ENCODE measurements at places on chromosomes 11 and 22.
A peak's percentile ranks its signal among the peaks of the same experiment; 100 is the strongest.

GRCh38 chr11:75437966-75438659 lies 5.1 kb upstream of the KLHL35 start:
- no peak for DNase-seq

DNA sequence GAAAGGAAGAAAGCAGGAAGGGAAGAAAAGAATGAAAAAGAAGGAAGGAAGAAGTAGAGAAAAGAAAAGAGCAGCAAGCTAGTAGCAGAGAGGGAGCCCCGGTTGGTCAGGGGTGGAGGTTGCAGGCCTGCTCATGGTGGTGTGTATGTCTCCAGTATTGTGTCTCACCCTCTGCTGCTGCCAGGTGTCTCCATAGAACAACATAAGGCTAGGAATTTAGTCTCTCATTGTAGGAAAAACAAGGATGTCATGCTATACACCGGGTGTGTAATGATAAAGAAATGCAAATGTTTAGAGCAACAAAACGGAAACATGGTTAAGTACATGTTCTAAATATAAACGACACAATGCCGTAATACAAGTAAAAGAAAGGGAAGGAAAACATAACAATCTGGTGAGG lies 342.5 kb downstream of the NTM start:
- DNase-seq: no peak

DNA sequence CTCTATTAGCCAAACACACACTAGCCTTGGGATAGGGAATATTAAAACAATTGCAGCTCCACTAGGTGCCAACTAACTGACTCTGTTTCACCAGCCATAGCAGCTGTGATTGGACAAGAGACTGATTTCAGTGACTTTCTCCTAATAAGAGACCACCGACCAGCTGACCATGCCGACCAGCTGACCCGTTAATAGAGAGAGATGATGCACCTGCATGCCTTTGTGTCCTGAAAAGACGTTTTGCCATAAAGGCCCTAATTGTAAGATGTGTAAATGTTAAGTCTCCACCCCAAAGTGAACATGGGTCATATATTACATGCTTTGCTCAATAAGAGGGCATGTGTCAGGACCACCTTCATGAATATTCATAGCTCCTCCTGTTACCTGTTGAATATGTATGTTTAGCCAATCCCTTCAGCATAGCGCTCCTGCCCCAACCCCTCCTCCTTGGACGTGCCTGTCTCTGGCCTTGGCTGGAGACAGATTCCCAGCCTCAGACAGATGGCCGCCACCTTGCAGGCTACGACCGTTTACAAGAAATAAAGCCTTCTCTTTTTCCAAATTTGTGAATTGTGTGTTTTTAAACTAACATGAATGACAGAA lies 1.3 kb upstream of the NADSYN1 start:
- DNase-seq: no peak

DNA sequence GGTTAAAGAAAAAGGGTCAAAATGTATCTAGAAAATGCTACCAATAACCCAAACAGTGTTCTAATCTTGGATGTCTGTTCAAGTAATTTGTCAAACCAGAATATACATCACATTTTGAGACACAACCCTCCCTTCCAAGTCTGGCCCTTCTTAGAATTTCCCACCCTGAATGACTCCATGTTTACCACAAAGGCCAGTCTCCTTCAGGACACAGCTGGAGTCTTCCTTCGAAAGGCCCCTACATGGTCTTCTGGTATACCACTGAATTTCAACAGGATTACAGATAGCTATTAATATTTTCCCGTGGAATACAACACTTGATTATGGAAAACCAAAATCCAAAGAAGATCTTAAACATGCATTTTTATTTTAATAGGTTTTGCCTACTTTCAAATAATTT lies 10.2 kb downstream of the CCDC34 start:
- DNase-seq: no peak

DNA sequence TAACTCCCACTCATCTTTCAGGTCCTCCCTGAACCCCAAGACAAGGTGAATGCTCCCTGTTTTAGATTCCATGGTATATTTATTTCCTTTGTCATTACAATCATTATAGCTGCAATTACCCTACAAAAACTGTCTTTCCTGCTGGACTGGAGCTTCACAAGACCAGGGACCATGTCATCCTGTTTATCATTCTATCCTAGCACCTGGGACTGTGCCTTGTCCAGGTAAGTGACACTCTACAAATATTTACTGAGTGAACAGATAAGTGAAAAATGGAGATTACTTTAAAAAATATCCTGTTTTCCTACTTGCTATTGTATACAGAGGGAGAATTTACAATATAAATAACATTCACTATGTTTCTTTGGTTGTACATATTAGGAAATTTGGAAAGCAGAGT lies 22.5 kb upstream of the ELF5 start:
- DNase-seq: no peak

DNA sequence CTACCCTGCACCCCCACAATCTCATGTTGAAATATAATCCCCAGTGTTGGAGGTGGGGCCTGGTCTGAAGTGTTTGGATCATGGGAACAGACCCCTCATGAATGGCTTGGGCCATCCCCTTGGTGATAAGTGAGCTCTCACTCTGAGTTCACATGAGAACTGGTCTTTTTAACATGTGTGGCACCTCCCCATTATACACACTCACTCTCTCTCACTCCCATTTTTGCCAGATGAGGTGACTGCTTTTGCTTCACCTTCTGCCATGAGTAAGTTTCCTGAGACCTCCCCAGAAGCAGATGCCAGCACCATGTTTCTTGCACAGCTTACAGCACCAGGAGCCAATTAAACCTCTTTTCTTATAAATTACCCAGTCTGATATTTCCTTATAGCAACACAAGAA lies 32.1 kb upstream of the DRD2 start:
- DNase-seq: no peak

DNA sequence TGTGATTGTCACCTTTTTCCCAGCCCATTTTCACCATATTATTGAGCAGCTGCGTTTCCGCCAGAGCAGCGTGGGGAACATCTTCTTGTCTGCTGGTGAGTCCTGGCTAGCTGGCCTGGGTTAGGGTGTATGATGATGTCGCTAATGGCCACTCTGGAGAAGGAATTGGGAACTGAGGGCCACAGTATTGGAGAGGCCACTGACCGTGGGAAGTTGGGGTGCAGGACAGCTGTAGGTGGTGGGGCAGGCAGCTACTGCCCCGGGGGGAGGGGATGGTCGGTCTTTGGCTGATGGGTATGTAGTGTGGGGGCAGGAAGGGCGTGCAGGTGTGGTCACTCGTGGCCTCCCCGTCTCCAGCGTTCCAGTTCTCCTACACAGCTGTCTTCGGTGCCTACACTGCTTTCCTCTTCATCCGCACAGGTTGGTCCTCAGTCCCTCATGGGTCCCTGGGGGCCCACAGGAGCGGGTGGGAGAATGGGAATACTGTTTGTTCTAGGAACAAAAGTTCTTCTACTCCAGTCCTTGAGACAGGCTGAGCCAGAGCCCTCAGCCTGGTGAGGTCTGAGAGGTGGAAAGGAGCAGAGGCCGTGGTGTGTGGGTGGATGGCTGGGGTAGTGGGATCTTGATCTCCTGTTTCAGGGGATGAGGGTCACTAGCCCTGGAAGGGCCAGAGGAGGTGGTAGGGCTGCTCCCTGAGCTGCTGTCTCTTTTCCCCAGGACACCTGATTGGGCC lies 2.1 kb downstream of the RCE1 start:
- no peak for DNase-seq

DNA sequence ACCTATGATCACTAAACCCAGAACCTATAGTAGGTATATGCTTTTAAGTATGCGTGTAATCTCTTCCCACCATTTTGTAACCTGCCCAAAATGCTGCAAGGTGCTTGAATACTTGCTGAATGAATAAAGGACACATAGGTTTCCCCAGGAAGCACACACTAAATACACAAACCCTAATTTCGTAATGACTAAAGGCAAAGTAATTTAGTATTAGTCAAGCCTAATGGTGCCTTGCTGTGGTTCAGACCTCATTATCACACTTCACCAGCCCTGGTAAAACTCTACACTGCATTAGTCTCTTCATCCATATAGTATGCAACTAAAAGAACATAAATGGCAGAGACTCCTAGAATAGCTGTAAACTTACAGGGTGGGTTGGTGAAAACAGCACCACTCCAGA lies 289.0 kb upstream of the PITPNB start:
- DNase-seq: no peak

- DNase-seq: peak; percentile 25
Observed at GRCh38 chr11:12674571-12674935, 332 bp downstream of the TEAD1 start.

GRCh38 chr11:6614446-6614845 lies 2.4 kb upstream of the TAF10 start:
- no peak for DNase-seq

- DNase-seq: no peak
Observed at GRCh38 chr11:122833846-122834464, 4.3 kb upstream of the CRTAM start.

GRCh38 chr22:36224245-36224644 lies 15.1 kb downstream of the APOL2 start:
- DNase-seq: no peak

DNA sequence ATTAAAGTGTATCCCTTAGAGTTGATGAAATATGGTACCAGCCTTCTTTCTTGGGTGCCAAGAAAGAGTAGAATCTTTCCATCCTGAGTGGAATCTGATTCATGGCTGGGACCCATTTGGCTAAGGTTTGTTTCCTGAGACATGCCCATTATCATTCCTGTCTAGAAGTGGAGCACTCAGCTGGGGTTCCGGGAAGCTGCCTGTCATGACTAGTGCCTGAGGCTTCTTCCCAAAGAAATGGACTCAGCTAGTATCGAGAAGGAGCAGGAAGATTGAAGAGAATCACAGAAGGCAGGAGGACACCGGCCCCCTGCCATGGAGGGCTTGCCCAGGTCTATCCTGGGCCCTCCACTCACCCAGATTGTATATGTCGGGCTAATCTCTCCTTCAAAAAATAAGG lies 57.6 kb downstream of the KREMEN1 start:
- no peak for DNase-seq

GRCh38 chr11:8758619-8759169 lies 76.1 kb downstream of the RPL27A start:
- no peak for DNase-seq

DNA sequence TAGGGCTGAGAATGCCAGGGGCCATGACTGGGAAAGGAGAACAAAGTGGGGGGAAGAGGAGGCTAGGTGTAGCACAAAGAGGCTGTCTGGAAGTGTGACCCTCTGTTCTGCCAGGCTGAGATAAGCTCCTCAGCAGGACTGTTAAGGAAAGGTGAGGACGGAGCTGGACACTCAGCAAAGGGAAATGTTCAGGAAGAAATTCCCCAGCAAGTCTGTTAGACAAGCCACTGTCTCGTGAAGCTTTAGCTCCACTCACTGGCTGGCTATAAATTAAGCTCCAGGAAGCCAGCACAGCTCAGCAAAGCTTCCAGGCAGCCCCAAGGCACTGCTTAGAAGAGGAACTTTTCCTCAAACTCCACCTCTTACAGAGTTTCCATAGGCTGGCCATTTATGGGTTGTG lies 181.2 kb upstream of the API5 start:
- DNase-seq: no peak

DNA sequence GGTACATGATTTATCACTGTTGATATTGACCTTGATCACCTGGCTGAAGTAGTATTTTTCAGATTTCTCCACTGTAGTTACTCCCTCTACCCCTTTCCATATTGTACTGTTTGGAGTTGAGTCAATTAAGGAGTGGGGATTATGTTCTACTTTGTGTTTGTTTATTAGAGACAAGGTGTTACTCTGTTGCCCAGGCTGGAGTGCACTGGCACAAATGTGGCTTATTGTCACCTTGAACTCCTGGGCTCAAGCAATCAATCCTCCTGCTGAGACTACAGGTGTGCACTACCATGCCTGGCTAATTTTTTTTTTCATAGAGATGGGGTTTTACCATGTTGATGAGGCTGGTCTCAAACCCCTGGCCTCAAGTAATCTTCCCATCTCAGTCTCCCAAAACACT lies 85.3 kb upstream of the CCDC90B start:
- no peak for DNase-seq

- DNase-seq: no peak
Observed at GRCh38 chr11:121406291-121406690, 45.8 kb upstream of the SORL1 start.

GRCh38 chr11:57497303-57498247 lies 17.9 kb downstream of the SLC43A1 start:
- DNase-seq: no peak

- no peak for DNase-seq
Observed at GRCh38 chr22:20843501-20843900, 15.1 kb downstream of the PI4KA start.

GRCh38 chr22:25955323-25955722 lies 213.3 kb downstream of the MYO18B start:
- no peak for DNase-seq

DNA sequence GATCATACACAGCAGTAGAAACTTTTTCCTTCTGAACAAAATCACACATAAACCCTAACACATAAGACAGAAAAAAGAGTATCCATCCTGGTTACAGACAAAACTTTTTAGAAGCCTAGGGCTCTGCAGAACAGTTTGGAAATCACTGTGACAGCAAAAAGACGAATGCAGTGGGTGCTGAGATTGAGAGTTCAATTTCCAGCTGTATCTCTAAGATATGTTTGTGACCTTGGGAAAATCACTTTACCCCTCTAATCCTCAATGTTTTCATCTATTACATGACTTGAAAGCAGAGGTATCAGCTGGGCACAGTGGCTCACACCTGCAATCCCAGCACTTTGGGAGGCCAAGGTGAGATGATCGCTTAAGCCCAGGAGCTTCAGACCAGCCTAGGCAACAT lies 128.5 kb downstream of the SIK3 start:
- no peak for DNase-seq

DNA sequence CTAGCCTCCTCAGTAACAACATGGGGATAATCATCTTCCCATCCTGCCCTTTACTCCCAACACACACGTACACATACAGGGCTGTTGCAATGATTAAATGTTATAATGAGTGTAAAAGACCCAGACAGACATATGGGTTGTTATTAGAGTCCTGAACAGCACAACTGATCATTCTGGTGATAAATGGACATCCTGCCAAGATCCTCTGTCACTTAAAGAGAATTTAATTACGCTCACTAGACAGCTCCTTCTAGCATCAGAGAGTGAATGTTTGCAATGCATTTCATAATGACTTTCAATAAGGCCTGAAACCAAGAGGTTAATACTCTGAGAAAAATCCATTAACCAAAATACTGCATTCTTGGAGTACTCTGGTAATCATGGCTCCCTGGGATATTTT lies 115.8 kb downstream of the KCNC1 start:
- no peak for DNase-seq

- DNase-seq: no peak
Observed at GRCh38 chr11:119504371-119504770, 81.4 kb upstream of the THY1 start.

GRCh38 chr11:120032766-120033390 lies 105.0 kb downstream of the TRIM29 start:
- DNase-seq: no peak

- no peak for DNase-seq
Observed at GRCh38 chr11:110762590-110762989, 50.4 kb upstream of the ARHGAP20 start.

- DNase-seq: no peak
Observed at GRCh38 chr11:130721023-130721681, 195.1 kb downstream of the SNX19 start.
